NCI-H510A (cell line): ENCODE measurements at places on chromosomes 1 and 21.
A peak's percentile ranks its signal among the peaks of the same experiment; 100 is the strongest.

DNA sequence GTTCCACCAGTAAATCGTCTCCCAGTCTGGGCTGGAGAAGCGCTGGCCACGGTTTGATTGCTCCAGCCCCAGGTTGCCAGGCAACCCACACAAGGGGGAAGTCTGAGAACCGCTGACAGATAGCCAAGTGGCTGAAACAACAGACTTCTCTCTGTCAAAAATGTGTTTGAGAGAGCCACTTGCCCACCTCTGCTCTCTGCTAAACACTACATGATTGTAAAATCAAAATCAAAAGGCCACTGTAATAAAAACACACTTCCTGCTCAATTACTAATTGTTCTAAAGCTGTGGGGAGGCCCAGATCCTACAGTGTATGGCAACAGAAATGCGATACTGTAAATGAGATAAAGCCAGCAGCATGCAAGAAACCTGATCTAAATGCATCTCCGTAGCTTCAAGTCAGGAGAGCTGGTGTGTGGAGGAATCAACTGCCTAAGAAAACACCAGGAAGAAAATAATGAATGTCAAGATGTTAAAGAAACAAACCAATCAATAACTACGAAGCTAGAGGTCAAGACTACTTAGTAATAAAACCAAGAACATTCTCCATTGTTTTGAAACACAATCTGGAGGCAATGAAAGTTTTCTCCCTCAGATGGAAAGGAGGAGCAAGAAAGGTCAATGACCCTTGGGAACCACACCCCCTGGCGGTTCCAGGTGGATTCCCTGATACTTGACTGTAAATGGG, 121.2 kb downstream of the SLC45A1 start:
- DNase-seq, result peak; percentile 97

DNA sequence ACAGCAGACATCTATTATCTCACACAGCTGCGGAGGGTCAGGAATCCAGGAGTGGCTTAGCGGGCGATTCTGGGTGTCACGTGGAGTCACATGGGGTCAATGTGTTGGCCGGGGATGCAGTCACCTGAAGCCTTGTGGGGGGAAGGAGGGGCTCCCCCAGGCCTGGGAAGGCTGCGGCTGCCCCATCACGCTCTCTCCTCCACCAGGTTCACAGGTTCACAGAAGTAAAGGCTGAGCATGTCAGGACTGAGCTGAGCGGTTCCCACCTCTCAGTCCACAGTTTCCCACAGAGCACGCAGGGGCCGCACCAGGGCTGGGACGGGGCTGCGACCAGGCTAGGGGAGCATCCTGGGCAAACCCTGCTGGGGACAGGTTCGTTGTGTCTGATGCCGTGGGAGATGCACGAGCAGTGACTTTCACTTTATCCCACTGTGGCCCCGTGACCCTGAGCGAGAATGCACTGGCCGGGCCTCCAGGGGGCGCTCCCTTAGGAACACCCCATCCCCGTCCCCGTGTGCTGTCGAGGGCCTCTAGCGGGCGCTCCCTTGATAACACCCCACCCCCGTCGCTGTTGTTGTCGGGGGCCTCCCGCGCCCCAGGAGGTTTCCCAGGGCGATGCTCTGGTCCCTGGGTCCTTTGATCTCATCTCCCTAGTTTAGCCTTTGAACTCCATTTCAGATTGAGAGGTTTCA, 73.2 kb upstream of the TRAPPC10 start:
- DNase-seq, result peak; percentile 53

DNA sequence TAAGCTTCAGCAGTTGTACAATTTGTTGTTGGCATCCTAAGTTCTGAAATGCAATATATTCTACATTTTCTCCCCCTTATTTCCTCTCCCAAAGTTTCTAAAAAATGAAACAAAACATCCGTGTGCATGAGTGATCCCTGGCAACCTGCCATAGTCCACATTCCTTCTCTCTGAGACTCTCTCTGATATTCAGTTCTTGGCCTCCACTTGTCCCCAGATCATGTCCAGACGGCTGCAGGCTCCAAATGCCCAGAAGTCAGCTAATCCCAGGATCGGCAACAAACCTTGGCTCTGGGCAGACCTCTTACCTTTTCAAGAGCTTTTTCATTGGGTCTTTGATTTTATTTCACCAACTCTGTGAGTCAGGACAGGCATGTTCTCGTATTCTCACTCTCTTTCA, 187.8 kb downstream of the ETS2 start:
- no peak for DNase-seq

- peak; percentile 48 for DNase-seq
Observed at GRCh38 chr1:155241069-155241679, 14.1 kb downstream of the ENTREP3 start.

DNA sequence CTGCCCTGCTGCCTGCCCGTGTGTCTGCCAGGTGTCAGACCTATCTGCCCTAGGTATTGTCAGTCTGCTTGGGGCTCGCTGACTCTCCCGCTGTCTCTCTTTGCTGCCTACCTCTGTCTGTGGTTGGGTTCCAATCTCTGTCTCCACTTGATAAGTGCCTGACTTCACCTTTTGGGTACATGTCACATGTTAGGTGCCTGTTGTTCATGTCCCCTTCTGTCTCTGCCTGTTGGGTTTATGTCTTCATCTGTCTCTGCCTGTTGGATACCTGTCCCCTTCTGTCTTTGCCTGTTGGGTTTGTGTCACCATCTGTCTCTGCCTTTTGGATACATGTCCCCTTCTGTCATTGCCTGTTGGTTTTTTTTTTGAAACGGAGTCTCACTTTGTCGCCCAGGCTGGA, 14.6 kb downstream of the RPS6KA1 start:
- no peak for DNase-seq

DNA sequence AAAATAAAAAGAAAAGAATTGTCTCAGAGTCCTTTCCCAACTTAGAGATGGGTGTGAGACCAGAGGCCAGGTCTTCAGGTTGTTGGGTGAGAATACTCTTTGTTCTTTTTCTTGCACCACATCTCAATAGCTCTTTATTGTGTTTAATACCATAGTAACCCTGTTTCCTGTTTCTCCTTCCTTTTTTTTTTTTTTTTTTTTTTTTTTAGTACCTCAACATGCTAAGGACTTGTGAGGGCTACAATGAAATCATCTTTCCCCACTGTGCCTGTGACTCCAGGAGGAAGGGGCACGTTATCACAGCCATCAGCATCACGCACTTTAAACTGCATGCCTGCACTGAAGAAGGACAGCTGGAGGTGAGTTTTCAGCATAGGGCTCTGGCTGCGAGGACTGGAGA, 24.4 kb downstream of the CELF3 start:
- no peak for DNase-seq

DNA sequence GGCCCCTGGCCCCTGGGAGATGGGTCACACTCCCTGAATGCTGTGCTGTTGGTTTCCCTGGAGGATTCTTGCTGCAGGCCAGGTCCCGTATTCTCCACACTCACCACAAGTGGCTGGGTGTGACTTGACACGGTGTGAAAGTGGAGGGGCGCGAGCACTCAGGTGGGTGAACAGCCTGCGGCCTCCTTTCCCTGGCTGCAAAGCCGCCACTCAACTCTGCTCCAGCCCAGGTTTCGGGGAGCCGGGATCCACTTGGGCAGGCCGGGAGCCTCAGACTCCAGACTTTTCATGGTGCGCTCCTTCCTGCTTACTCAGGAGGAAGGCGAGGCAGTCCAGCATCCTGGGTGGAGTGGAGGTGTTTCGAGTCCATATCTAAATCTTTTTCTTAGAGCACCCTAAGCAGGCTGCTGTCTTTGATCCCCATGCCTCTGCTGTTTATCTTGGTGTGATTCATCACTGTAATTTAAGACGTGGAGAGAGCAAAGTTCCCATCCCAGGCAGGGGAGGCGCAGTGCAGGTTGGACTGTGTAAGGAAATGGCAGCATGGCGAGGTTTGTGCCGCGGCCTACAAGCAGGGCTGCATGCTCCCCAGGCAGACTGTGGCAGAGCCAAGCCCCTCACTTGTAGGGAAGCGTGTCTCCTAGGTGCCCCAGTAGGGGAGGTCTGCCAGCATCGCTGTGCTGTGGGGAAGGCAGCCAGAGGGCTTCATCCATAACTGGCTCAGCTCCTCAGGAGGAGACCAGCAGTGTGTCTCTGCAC, 29.6 kb downstream of the VANGL1 start:
- no peak for DNase-seq

GRCh38 chr1:38361566-38361965, 315.0 kb upstream of the POU3F1 start:
- no peak for DNase-seq

- DNase-seq, result no peak
Observed at GRCh38 chr1:145751491-145752037, 32.3 kb downstream of the CD160 start.

GRCh38 chr1:48767975-48768510, 8.6 kb downstream of the BEND5 start:
- no peak for DNase-seq

GRCh38 chr1:17099616-17100340, 19.5 kb downstream of the PADI2 start:
- no peak for DNase-seq
